NCI-H524 treated with DMSO at 0.1 percent for 48 hours (cell line): ENCODE measurements at places on chromosomes 6 and 20.

GRCh38 chr6:139833592-139833991, 459.1 kb upstream of the CITED2 start:
- DNase-seq, result no peak

DNA sequence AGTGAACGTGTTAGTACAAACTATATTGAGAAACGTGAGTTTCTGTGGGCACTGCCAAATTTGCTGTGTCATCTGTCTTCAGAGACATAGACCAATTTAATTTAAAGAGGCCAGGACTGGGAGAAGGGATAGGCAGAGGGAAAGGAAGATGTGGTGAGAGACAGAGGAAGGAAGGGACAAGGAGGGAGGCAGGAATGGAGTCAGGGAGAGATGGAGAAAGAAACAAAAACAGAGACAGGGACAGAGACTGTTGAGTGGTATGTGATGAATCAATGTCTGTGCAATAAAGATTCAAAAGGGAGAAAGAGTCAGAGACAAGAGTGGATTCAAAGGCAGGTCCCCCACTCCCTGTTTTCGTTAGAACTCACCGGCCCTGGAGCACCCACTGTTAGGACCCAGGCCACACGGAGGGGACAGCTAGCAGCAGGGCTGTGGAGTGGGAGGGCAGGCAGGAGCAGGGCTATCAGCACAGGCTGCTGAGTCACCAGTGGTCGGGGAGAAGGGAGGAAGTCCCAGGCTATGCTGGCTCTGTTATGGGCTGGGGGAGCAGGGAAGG, 51.6 kb upstream of the CHD6 start:
- DNase-seq, result no peak

GRCh38 chr6:7899101-7899888, 11.3 kb downstream of the TXNDC5 start:
- DNase-seq, result no peak

DNA sequence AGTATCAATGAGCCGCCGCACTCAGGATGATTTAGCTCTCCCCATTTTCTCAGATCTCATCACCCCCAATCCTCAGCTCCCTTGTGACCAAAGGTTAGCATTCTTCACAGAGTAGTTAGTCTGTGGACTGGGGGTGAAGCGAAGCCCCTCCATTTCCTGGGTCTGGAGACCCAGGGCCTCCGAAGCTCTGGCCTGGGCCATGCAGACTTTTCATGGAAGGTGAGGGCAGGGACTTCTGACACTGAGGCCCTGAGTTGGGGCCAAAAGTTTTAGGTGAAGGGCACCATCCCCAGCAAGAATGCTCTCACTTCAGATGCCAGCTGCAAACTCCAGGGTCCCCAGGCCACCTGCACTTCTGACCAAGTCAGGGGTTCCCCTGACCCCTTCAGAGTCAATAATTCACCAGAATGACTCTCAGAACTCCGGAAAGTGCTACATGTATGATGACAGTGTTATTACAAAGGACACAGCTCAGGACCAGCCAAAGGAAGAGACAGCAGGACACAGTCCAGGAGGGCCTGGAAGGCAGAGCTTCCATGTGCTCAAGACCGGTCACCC, 65.7 kb upstream of the DUSP22 start:
- DNase-seq, result no peak

DNA sequence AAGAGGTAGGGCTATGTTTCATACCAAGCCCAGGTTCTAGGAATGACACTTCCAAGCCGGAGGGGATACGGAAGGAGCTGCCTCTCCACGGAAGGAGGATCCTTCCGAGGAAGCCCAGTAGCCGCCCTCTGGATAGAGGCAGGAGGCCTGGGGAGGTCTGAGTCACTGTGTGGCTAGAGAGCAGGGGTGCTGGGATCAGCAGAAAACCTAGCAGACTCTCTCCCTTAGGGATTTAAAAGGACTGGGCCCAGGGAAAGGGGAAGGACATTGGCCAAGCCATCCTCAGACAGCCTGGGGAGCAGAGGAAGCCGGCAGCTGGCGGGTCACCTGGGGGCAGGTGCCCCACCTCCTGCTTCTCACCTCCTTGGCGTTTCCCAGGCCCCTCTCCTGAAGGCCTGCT, 36.6 kb upstream of the NFATC2 start:
- DNase-seq, result no peak

- DNase-seq, result no peak
Observed at GRCh38 chr6:76684875-76685274, 612.4 kb upstream of the IMPG1 start.

DNA sequence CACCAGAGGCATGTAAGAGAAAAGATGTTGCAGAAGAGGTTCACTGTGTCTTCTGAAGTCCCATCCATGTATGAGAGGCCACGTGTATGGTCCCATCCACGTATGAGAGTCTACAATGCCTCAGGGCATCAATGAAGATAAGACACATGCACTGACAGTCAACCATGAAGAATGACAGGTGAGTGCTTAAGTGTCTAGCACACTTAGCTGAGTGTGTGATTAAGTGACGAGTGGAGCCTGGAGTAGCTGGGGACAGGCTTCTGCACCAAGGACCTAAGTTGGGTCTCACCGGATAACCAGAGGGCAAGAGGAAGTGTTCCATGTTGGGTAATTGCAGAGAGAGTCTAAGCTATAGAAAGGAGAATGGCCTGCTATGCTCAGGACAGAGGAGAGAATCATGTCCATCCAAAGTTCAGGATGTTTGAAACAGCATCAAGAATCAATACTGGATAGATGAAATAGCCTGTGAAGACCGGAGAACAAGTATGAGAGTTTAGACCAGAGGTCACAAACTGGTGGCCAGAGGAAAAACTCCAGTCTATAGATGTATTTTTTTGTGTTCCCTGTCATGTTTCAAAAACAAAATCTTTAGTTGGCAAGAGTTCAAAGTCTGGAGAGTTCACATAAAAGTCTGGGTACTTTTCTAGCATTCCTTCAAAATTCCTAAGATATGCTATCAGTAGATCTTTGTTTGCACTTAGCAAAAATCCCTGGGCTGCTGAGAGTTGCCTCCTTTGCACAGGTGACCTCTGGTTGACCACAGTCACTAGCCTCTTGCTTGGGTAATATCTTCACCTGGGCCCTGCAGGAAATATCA, 165.8 kb downstream of the KIF16B start:
- DNase-seq, result no peak
